Activated effector memory CD4-positive, alpha-beta T cell treated with anti-CD3 and anti-CD28 coated beads, Interleukin-2, amount 50 U/mL, for 16 hours (primary cell): ENCODE measurements at places on chromosomes 4 and X.

DNA sequence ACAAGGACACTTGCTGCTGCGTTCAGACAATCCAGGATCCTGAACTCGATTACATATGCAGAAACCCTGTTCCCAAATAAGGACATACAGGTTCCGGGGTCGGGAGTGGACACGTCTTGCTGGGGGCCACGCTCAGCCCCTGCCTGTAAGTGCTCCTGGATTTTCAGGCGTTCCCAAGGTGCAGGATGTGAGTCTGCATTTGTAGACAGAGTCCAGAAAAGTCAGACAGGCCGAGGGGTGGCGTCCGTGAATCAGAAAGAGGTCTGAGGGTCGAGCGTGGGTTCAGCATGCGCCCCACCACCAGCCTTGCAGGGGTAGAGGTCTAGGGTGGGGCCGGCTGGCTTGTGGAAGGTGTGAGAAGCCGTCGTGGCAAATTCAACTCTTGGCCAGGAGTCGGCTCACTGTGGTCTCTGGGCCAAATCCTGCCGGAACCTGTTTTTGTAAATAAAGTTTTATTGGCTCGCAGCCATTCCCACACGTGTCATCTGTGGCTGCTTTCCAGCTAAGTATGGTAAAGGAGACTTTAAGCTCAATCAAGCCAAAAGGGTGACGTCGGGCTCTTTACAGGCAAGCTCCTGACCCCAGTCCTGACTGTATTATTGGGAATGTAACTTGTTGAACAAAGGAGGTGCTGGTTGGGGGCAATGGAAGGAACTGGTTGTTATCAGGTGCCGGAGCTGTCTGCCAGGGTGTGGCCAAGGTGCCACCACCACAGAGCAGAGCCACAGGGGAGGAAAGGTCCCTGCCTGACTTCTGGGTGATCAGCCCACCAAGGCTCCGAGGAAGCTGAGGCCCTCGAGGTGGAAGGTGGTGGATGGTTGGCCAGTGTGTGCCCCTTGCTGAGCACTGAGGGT is 7.4 kb downstream of the DOK7 start:
- no peak for DNase-seq

DNA sequence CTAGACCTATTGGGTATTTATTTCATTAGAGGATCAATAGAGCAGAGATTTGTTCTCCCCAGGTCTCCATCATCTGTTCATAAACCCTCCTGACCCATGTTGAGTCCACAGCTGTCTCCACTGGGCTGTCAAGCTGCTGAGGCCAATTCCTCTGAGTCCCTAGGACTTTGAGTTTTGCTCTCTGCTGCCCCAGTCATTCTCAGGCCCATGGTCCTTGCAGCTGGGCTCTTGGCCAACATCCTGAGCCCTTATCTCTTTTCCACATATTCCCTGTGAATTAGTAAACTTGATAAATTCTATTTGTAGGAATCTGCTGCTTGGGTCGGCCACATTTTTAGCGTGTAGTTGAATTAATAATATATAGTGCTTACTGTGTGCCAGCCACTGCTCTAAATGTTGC is 41.9 kb downstream of the FHL1 start:
- DNase-seq, result no peak

GRCh38 chr4:170202721-170203120 is 113.0 kb upstream of the AADAT start:
- DNase-seq, result no peak

GRCh38 chr4:127686658-127687057 is 43.5 kb upstream of the SLC25A31 start:
- DNase-seq, result no peak

DNA sequence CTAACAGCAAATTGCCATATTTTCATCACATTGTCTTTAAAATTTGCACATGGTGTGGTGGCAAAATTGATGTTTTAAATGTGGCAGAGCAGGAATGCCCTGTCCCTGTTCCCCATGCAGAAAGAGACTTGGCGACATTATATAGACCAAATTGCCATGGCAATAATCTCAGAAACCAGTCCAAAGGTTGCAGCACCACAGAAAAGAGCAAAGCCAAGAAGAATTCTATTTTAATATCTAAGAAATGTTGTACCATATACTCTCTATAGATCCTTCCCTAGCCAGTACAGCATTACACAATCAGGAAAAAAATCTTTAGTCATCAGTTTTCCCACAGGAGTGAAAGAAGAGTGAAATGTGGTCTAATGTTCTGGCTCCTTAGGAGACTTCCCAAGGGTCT is 80.0 kb downstream of the UGT2B28 start:
- no peak for DNase-seq

- DNase-seq, result no peak
Observed at GRCh38 chrX:9515973-9516538, 51.2 kb downstream of the TBL1X start.

- peak; percentile 65 for DNase-seq
Observed at GRCh38 chrX:9340598-9341290, 124.1 kb upstream of the TBL1X start.

GRCh38 chrX:107117993-107118321 is 665 bp downstream of the RBM41 start:
- DNase-seq, result no peak

- no peak for DNase-seq
Observed at GRCh38 chr4:138632856-138633579, 382.6 kb upstream of the NOCT start.

- DNase-seq, result no peak
Observed at GRCh38 chrX:150329868-150330267, 33.2 kb upstream of the MAMLD1 start.

GRCh38 chrX:113510586-113510985 is 670.0 kb upstream of the AMOT start:
- no peak for DNase-seq

DNA sequence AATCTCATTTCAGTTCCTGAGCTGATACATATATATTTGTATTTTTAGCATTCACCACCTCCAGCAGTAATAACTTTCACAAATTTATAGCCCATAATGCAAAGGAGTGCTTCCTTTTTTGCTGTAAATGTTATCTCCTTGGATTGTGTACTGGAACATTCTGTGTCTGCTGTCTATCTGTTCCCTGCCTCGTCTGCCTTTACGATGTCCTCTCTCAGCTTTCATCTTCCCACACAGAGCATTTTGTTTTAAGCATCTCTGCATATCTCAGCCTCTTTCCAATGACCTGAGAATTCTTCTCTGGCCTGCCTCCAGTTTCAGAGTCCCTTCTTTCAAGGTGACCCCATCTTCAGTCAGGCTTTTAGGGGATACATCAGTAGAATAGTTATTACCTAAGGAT is 43.1 kb downstream of the GYG2 start:
- DNase-seq, result no peak

DNA sequence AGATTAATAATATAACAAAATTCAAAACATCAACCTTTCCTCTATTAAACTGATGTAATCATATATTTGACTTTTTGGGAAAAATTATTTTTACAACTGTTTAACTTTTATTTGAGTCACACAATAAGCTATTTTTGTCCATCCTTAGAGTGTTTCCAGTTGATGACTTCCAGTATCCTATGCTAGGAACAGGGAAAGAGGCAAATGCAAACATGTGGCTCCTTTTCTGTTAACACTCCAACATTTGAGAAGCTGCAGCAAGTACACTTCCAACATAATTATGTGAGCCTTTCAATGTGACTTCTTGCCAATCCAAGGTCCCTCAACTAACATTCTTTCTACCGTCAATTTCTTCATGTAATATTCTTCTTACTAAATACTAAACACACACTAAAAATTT is 117.7 kb downstream of the PPA2 start:
- DNase-seq, result no peak

DNA sequence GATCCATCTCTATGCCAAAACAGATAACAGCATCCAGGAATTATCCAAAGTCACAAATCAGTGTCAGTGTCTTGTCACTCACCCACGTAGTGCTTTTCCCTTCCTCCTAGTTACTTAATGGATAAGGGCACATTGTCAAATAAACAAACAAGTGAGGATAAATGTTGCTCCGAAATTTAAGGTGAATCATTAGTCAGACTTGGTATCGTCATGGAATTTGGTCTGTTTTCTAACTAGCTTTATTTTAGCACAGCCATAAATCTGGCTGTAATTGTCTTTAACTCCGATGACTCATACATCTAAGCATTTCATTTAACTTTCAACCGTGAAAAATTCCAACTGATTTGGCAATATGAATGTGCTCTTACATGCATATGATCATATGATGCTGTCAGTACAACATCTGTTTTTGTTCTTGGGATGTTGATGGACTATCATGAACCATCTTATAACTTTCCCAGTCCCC is 83.3 kb downstream of the SNCA start:
- no peak for DNase-seq

GRCh38 chr4:525660-526059 is 26.6 kb downstream of the PIGG start:
- no peak for DNase-seq

GRCh38 chr4:100306018-100306417 is 115.8 kb upstream of the DDIT4L start:
- no peak for DNase-seq

- no peak for DNase-seq
Observed at GRCh38 chr4:74858921-74859562, 64.7 kb upstream of the BTC start.

GRCh38 chr4:159410076-159410777 is 307.3 kb downstream of the RAPGEF2 start:
- DNase-seq, result no peak

- DNase-seq, result no peak
Observed at GRCh38 chr4:53601251-53601764, 10.0 kb upstream of the LNX1 start.

- DNase-seq, result no peak
Observed at GRCh38 chrX:2756548-2756947, 4.7 kb downstream of the XG start.

DNA sequence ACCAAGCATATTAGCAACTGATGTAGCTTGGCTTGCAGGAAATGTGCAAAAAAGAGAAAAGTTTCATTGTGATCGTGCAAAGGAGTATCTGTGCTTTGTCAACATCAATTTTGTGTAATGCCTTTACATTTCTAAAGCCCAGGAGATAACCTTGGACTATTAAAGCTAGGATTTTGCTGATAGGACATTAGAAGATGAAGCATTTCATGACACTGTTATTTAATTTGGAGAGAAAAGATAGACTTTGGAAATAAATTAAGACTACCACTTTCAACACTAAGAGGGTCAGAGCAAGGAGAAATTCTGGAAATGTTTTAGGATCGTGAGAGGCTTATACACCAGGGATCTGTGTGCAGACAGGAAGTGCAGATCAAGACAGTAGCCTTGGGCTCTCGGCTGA is 120.6 kb upstream of the MID1 start:
- no peak for DNase-seq
